ENCODE measurements at places on chromosomes 7 and 10.

- DNase-seq, result no peak
Measured at GRCh38 chr7:21417647-21418046, 10.2 kb upstream of the SP4 start.

DNA sequence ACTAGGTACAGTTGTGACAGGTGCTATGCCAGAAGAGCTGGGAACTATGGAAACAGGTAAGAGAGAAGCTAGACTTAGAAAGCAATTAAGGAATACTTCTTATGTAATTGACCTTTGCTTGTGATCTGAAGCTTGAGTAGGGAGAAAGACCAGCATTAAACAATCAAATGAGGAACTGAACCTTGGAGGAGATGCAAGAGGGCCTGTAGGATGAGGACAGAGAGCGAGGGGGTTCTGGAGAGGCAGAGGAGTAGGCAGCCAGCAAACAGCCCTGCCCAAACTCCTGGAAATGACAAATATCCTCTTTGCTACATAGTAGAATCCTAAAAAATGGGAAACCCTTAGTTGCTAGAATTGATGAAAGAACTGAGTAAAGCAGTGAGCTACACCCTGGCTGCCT lies 41.6 kb upstream of the FAM204A start:
- no peak for DNase-seq

GRCh38 chr7:84219310-84219709 lies 24.7 kb upstream of the SEMA3A start:
- no peak for DNase-seq

GRCh38 chr10:11530806-11531205 lies 80.6 kb downstream of the USP6NL start:
- no peak for DNase-seq

GRCh38 chr10:102432162-102432950 lies at the start of gene CUEDC2:
Gene CUEDC2, minus strand, starts transcription at chr10:102432574. Its CDS starts 7,386 bp downstream, at chr10:102425188.
- DNase-seq, result peak; percentile 90

- DNase-seq, result no peak
Measured at GRCh38 chr7:94393246-94394108, 1.2 kb upstream of the COL1A2 start.

DNA sequence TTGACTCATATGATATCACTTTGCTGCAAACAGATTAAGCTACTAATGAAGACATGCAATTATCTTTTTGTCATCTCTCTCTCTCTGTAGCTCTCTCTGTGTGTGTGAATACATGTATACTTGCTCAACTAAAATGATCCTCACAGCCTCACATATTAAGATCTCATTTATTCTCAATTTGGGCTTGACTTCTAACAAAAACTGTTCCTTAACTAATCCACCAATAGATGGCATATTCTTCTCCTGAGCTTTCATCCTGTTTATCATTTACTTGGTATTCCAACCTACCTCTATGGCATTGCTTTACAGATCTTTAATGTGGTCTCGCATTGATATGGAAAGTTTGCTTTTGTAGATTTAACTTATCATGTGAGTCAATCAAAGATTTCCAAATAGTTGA lies 540.4 kb downstream of the CNTNAP2 start:
- no peak for DNase-seq

DNA sequence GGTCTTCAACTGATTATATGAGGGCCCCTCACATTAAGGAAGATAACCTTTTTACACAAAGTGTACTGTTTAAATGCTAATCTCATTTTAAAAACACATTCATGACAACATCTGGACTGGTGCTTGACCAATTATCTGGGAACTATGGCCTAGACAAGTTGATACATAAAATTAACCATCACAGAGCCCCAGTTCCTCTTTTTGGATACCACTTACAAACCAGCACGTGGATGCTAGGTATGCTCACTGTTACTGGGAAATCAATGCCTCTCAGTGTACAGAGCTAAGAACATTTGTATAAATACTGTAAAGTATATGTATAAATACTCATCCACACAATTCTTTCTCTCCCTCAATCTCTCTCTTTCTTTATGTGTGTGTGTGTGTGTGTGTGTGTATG lies 1217.8 kb upstream of the LRRTM3 start:
- no peak for DNase-seq

DNA sequence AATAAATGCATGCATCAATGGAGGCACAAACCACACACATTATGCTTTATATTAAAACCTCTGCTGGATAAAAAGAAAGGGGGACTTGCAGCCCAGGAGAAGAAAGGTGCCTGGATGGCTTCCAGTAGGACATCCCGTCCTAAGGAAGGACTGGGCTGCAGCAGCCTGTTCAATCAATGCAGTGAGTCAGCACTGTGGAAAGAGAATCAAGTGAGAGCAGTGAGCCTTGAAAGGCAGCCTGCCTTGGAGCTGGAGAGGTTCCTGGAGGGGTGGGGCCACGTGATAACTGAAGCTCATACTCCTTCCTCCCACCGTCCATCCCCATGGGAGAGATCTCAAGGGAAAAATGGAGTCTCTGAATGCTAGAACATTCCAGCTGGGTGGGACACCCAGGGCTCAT lies 501.2 kb downstream of the ADRA2A start:
- DNase-seq, result no peak

DNA sequence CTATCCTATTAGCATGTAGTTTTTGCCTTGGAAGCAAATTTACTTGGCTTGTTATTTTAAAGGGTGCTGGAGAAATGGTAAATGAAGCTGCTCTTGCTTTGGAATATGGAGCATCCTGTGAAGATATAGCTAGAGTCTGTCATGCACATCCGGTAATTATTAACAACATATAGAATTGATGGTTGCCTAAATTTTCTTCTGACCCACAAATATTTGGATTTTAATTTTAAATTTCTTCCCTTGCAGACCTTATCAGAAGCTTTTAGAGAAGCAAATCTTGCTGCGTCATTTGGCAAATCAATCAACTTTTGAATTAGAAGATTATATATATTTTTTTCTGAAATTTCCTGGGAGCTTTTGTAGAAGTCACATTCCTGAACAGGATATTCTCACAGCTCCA lies 28.0 kb downstream of the DLD start:
- no peak for DNase-seq

DNA sequence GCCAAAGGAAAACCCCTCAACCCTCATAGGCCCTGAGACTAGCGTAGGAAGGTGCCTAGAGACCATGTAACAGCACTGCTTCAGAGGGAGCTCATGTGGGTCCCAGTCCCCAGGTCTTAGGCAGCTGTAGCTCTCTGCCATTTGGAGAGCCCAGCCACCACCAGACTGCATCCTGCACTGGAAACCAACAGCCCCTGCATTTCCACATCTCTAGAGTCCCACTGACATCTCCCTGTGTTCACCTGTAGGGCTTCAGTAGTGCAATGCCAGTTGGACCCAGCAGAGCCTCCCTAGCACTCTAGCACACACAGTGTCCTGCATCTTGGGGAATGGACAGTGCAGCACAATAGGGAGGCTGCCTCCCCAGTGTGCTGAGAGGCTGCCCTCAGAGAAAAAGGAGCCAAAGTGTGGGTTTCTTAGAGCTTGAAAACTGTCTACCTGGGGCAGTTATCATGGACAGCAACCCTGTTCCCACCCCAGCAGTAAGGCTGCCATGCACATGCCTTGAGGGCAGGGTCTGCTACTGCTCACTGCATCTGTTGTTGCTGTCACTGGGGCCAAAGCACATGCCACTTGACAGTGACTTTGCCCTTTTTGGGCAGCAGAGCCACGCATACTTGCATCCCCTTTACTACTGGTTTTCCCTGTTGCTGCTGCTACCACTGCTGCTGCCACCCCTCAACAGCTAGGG lies 46.7 kb upstream of the ANTXRL start:
- no peak for DNase-seq

DNA sequence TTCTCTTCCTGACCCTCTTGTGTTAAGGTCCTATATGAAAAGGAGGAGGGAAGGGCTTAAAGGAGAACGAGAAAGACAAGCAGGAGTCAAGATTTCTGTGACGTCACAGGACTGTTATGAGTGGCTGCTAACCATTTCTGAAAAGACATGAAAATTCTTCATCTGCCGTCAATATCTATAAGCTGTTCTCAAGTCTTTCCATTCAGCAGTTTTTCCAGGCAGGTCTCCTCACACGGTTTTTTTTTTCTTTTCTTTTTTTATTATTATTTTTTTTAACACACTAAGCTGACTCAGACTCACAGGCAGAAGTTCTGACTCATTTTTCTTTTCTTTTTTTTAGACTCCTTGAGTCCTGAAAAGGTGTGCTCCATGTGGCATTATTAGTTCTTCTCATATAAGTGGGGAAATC lies 72.0 kb downstream of the DGKI start:
- DNase-seq, result no peak

DNA sequence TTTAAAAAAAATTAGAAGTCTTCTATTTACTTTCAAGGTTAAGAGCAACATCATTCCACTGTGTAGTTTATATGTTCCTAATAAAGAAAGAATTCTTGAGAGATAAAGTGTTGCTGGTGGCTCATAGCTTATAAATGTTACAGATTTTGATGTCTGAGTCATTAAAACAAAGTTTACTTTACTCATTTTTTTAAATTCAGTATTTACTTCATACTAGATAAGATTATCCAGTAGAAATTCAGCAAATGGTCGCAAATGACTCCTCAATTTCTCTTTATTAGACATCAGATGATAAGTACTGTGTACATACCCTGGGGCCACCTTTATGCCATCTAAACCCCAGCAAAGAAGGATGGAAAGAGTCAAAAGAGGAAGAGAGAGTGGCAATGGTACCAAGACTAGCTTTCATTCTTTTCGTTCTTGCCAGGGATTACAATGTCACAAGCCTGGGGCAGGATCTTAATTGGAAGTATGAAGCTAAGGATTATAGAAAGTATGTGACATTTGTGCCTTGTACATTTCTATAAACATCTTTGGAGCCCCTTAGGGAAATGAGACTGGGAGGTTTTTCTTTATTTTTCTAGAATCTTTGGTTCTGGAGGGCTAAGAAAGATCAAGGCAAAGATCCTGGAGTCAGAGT lies 206.1 kb downstream of the CHRM2 start:
- no peak for DNase-seq

GRCh38 chr10:70378122-70378521 lies 4.3 kb downstream of the LRRC20 start:
- DNase-seq, result no peak

All from cerebellar nuclear complex (tissue), 1 donor.